ENCODE measurements at places on chromosomes 12 and 14.

DNA sequence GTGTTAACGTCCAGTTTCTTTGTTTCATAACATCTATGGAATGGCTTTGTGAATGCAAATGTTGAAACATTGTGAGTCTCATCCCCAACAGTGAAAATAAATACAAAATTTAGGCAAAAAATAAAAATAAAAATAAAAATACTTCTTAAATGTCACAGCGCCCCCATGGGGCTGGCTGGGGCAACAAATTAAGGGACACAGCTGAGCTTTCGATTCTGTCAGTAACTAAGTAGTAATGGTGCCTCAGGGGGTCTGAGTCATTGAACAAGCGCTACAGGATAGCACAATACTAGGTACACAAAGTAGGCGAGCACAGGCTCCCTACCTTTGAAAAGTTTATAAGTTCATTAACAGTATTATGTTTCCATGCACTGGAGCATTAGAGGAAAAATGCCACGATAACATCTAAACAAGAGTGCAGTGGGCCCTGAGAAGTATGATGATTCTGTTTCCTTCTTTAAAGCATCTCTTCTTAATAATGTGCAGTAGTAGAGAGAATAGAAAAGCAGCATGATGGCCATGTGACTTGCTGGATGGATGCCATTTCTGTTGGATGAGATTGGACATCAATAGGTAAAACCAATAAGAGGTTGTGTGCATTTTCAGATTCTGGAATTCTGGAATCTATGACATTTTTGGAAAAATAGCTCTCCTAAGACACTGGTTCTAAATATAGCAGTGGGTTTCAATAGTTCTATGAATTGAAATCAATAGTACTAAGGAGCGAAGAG is 667.2 kb downstream of the DIO2 start:
- no peak for DNase-seq

DNA sequence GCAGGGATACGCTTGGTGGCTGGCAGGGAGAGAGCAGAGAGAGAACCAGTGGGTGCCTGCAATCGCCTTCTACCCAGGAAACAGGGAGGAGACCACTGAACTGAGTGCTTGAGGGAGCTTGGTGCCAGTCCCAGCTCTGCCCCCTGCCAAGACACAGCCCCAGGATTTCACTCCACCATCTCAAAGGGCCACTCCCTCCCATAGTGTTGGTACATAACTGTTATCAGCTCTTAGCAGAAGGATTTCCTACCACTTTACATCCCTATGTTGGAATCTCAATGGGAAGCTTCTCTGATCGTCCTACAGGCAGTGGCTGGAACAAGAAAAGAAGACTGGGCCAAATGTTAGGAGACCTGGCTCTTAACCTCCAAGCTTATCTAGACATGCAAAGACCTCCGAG is 157.4 kb upstream of the FOXN3 start:
- no peak for DNase-seq

GRCh38 chr14:79627058-79627457 is 584.2 kb downstream of the DIO2 start:
- no peak for DNase-seq

DNA sequence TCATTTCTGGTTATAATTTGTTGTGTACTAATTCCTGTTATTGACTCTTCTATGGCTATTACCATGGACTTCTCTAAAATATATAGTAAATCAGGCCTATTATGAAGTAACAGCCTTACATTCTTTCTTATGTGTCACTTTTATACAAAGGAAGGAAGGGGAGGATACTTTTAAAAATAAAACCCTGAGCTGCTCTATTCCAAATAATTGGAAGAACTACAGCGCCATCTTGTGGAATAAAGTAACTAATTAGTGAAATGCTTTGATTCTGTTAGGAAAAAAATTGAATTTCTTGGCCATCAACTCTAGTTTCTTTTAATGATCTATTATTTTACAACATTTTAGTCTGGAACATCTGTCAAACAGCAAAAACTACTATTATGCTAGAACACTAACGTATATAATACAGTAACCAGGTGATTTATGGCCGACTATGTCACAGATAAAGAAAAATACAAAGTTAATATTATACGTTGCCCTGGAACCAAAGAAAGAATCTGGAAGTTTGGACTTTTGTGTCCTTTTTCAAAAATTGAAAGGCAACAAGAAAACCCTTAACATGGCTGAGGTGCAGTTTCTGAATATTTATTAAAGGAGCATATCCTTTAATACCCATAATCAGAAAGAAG is 55.0 kb upstream of the NELL2 start:
- DNase-seq: no peak

- no peak for DNase-seq
Observed at GRCh38 chr14:104346608-104347007, 208.2 kb downstream of the KIF26A start.

- DNase-seq: peak; percentile 57
Observed at GRCh38 chr12:54017878-54018467, 9.2 kb downstream of the HOXC8 start.

- DNase-seq: no peak
Observed at GRCh38 chr12:24615967-24616411, 332.9 kb downstream of the BCAT1 start.

GRCh38 chr12:58915634-58916033 is 4.7 kb downstream of the LRIG3 start:
- no peak for DNase-seq

GRCh38 chr12:104815935-104816334 is 142.2 kb downstream of the SLC41A2 start:
- DNase-seq: no peak

DNA sequence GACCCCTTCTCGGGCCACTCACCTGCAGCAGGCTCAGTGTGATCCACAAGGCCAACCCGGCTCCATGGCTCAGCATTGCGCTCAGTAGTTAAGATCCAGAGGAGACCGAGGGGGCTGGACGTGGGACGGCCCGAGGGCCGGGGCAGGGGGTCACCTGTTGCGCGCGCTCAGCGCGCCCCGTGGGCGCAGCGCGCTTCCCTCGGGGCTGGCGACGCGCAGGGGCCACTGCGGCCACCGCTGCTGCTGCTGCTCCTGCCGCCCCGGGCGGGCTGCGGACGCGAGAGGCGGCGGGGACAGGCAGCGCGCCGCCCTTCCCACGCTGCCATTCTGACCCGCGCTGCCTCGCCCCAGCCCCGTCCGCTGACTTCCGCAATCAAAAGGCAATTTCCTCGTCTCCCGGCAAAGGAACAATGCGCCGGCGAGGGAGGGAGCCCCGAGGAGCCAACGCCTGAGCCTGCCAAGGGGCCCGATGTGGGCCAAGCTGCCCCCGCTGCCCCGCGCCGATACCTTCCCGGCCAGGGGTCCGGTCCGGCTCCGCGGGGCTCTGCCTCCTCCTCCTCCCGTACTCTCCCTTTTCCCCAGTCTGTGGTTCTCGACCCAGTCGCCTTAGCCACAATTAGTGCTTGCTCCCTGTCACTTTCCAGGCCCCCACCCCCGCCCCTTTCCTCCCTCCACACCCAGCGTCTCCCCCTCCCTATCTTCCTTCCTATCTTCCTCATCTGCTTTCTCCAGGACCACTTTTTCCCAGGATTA is 27.3 kb downstream of the PTPRB start:
- DNase-seq: no peak

DNA sequence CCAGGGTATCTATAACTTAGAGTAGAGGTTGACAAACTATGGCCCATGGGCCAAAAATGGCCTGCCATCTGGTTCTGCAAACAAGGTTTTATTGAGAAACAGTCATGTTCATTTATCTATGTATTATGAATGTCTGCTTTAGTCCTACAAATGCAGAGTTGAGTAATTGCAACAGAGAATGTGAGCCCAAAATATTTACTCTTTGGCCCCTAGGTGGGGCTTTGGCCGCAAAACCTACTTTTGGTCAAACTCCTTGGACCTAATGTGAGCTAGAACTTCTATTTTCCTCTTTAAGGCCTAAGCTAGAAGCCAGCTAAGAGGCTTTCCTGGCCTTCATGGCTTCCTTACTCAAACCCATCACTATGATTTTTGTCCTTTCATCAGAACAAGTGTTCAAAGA is 379.1 kb downstream of the NELL2 start:
- DNase-seq: no peak

DNA sequence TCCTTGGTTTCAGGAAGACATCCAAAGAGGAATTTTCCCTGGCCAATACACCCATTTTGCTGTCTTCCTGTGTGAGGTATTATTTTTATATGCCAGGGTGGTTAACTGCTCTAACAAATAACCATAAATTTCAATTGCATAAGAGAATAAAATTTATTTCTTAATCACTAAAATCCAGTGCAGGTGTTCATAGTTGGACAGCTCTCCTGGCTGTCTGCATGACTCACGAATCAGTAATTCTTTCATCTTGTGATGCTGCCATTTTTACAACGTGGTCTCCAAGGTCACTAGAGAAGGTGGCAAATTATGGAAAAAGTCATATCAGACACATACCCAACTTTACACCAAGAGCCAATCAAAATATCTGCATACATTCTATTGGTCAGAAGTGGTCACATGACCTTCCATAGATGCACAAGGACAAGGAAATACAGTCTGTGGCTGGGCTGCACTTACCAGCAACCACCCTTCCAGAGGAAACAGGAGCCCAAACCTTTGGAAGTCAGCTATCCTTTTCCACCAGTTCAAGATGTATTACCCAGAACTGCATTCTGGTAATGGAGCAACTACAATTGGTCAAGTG is 193.5 kb upstream of the PLEKHG7 start:
- no peak for DNase-seq

GRCh38 chr12:98999559-98999958 is 354.5 kb downstream of the APAF1 start:
- no peak for DNase-seq

GRCh38 chr12:124700810-124701592 is 133.6 kb upstream of the NCOR2 start:
- DNase-seq: no peak

- no peak for DNase-seq
Observed at GRCh38 chr14:104356738-104357688, 218.6 kb downstream of the KIF26A start.

- DNase-seq: no peak
Observed at GRCh38 chr14:30708157-30708556, 86.0 kb downstream of the SCFD1 start.

GRCh38 chr14:76967788-76968187 is 60.7 kb downstream of the IRF2BPL start:
- DNase-seq: no peak

- no peak for DNase-seq
Observed at GRCh38 chr12:69064734-69065443, 131.9 kb upstream of the CPM start.

- DNase-seq: no peak
Observed at GRCh38 chr14:81062816-81063215, 107.4 kb downstream of the TSHR start.

GRCh38 chr14:34733245-34733644 is 18.9 kb upstream of the CFL2 start:
- DNase-seq: no peak

- DNase-seq: no peak
Observed at GRCh38 chr14:91215381-91215780, 29.1 kb downstream of the GPR68 start.

GRCh38 chr12:47757364-47757839 is 1.3 kb downstream of the RAPGEF3 start:
- DNase-seq: no peak

DNA sequence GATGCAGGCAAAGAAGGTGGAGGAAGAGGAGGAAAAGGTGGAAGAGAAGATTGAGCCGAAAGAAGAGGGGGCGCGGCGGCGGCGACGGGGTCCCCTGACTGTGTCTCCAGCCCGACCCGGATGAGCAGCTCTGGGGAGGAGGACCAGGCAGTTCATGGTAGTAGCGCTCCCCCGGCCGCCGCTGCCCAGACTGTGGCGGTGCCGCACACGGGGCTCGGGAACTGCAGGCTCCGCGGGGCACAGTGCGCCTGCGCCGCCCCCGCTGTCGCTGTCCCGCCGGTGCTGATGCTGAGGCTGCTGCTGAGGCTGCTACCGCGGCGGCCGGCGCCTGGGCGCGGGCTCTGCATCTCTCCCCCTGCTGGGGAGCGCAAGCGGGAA is at the start of gene KCNH5:
Gene KCNH5, minus strand, starts transcription at position 225 of the 378 bp plus-strand sequence. CDS start 272 bp downstream, outside the sequence.
- no peak for DNase-seq

- DNase-seq: no peak
Observed at GRCh38 chr12:84785281-84785680, 127.3 kb downstream of the SLC6A15 start.

GRCh38 chr12:71950819-71951218 is 12.2 kb downstream of the TPH2 start:
- DNase-seq: no peak

- DNase-seq: no peak
Observed at GRCh38 chr14:36105401-36105800, 71.1 kb downstream of the PTCSC3 start.

DNA sequence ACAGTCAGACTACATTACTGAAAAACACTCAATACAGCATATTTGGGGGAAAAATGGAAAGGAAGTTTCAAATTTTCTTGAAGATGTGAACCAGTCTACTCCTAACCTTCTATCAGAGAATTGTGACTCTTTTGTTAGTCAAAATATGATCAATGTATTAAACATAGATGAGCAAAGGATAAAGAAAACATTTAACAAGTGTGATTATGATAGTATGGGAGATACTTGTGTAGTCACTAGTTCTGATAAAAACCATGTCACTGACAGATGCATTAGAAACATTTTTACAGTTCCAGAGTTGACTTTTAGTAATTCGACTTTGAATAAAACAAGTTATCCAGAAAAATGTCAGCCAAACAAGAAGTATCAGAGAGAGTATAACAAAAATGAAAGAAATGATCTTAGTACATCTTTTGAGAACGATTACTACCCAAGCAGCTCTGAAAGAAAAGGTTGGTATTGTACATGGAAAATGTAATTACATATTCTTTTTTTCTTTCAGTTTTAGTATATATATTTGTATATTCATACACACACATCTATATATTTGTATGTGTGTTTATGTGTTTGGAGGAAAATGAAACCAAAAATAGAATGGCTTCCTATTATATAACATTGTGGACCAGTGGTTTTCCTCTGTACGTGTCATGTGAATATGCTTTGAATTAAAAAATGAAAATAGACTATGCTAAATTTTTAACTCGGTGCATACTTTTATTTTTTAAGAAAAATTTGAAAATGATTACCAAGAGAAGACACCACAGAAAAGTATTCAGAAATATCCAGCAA is 63.3 kb upstream of the ABCD2 start:
- DNase-seq: no peak

- no peak for DNase-seq
Observed at GRCh38 chr14:61561104-61561503, 134.2 kb upstream of the HIF1A start.

DNA sequence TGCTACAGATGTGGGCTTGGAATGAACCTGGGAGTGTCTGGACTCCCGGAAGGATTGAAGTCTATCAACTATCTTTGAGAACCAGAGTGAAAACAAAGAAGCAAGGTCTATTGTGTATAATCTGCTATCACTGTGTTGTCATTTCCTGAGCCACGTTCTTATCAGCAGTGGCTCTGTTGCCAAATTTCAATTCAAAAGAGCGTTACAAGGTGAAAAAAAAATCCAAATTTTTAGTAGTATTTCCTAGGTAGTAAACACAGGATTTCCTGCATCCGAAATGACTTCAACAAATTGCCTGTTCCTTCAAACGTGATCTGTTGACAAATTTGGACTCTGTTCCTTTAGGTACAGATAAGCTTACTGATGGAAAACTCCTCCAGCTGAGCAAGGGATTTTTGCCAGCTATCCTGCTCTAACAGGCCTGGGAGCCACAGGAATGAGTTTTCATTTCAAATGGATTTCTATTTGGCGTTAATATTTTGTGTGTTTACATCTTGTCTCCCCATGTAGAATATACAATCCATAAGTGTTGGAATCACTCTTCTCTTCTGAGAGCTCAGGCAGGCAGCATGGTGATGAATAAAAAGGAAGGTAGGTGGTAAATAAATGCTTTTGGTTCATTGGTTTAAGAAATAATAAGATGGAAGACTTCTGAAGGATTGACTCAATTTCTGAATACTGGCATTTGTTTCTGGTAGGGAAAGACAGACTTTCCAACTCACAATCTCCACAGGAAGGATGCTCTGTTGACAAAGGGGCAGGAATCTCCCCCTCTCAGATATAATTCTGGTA is 58.5 kb downstream of the GPR135 start:
- DNase-seq: no peak
